GM12892 (cell line): ENCODE measurements at places on chromosomes 1 and 21.

DNA sequence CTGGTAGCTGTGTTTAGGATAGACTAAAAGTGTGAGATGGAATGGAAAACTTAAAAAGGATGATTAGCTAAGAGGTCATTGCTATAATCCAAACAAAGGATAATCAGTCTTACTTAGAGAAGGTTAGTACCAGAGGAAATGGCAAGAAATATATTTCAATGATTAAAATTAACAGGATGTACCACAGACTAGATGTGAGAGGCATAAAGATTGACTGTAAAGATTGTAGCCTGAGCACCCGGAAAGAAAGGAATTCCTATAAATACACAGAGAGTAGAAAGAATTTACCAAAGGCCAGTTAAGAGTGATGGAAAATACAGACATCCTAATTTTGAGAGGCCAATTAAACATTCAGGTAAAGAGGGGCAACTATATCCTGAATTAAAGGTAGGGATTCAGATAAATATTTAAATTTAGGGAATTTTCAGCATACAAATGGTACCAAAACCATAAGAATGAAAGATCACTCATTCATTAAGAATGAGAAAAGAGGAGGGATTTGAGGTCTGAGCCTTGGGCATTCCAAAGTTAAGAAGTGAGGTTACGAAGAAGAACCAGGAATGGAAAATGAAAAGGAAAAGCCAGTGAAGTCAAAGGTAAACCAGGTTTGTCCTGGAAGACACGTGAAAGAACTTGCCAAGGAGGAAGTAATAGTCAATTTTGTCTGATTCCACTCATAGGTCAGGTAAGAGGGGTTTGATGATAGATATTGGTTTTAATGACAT, 46.4 kb upstream of the RGS1 start:
- no peak for DNase-seq

GRCh38 chr1:26822737-26823395, 3.6 kb upstream of the ZDHHC18 start:
- DNase-seq, result no peak

GRCh38 chr1:3169665-3170356, 100.8 kb downstream of the PRDM16 start:
- no peak for DNase-seq

GRCh38 chr1:183537405-183537804, 52.9 kb downstream of the NCF2 start:
- no peak for DNase-seq

GRCh38 chr1:107777664-107778047, 187.3 kb downstream of the VAV3 start:
- DNase-seq, result no peak
